ENCODE measurements at places on chromosomes 5 and 9.

DNA sequence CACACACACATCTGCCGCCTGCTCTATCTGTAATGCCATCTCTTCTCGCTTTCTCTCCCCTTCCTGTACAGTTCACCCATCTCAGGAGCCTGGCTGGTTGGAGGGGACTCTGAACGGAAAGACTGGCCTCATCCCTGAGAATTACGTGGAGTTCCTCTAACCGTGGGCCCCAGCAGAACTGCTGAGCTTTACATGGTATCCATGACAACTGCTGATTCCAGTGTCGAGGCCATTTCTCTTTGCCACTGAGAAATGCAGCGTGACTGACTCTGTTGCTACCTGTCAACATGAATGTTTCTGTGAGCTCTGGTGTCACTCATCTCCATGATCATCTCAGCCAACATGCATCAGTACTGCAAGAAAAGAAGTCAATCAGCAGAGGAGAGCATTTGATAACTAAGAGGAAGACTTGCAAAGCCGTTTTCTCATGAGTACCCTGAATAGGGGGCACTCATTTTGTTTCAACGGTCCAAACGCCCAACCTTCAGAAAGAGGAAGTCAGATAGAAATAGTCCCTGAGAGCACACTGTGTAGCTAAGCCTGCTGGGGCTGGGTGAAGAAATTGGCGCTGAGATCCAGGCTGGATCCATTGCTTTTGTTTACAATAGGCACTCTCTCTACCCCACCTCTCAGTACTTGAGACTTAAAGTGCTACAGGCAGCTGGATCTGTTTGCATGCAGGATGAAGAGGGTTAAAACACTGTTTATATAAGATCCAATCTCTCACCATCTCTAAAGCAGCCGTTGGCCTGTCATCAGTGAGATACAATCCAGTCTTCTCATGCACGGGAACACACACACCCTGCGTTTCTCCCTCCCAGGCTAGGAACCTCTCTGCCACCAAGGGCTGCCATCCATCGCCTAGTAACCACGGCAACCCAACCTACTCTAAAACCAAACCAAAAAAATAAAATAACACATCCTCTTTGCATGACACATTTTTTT, 180.9 kb downstream of the NR3C1 start:
- DNase-seq: peak; percentile 59

GRCh38 chr5:73153513-73153912, 19.5 kb upstream of the TMEM174 start:
- no peak for DNase-seq

DNA sequence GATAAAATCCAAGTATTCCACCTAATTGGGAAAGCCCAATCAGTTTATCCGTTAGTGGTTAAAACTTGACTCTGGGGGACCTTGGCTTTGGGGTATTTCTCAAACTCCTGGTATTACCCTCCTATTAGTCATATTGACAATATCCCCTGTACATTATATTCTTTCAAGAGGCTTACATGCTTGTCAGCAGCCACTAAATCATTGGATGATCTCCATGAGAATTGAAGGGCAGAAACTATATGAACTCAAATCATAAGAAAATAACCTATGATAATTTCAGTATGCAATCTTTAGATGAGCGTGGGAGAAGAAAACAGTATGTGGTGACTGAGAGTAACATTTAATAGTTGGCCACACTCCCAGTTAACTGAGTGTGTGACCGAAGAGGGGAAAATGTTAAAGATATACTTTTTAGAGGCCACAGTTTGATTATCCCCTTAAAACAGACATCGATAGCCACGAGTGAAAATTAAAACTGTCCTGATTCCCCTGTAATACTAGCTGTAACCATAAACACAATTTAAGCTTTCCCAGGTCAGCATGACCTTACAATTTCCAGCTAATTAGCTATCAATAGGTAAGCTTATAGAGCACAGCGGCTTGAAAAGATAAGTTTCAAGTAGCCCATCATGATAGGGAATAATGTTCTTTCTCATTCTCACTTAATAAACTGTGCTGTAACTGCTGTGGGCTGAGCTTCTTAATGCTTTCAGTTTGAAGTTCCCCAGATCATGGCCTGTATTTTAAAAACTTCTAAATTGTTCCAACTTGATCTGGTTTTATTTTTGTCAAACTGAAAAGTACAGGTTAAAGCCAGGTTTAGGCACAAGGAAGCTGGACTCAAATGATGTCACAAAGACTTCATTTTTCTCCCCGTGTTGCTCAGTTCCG, 58.6 kb downstream of the PUM3 start:
- no peak for DNase-seq

GRCh38 chr9:134474055-134474370, 147.8 kb downstream of the RXRA start:
- DNase-seq: no peak

- no peak for DNase-seq
These were observed 25.4 kb downstream of the ABLIM3 start for GRCh38 chr5:149166591-149167100.

All from GM20000 (cell line).